ENCODE measurements at places on chromosomes 2 and 18. TPM values are rescaled to one million over a fixed set of nuclear protein-coding genes. Genes with fewer than 3 reads are reported as not detected.

DNA sequence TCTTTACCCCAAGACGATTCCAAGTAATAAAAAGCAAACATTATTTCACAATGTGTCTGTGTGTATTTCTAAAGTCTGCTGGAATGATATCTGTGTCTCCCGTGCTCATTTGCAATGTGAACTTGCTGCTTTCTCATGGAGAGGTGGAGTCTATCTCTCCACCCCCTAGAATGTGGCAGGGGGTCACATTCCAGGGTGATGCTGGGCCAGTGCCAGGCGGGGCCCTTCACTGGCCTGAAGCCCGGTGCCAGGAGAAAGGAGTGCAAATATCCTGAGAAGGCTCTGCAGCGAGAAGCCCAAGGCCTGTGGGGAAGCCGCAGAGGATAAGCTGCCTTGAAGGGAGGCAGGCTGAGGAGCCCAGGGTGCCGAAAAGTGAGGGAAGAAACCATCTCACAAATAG, 26.8 kb upstream of the LDLRAD4 start:
- no peak for DNase-seq

GRCh38 chr2:9378433-9379390, 44.6 kb downstream of the ITGB1BP1 start:
- no peak for DNase-seq

- DNase-seq, result no peak
Observed at GRCh38 chr2:71306762-71307161, 24.8 kb upstream of the ZNF638 start.

GRCh38 chr2:127769587-127769986, 41.4 kb downstream of the WDR33 start:
- no peak for DNase-seq

GRCh38 chr2:20609349-20609994, 41.4 kb downstream of the HS1BP3 start:
- DNase-seq, result no peak

- no peak for DNase-seq
Observed at GRCh38 chr2:200670313-200670712, 84.5 kb downstream of the AOX1 start.

- DNase-seq, result no peak
Observed at GRCh38 chr18:58412844-58413666, 215.8 kb downstream of the ALPK2 start.

DNA sequence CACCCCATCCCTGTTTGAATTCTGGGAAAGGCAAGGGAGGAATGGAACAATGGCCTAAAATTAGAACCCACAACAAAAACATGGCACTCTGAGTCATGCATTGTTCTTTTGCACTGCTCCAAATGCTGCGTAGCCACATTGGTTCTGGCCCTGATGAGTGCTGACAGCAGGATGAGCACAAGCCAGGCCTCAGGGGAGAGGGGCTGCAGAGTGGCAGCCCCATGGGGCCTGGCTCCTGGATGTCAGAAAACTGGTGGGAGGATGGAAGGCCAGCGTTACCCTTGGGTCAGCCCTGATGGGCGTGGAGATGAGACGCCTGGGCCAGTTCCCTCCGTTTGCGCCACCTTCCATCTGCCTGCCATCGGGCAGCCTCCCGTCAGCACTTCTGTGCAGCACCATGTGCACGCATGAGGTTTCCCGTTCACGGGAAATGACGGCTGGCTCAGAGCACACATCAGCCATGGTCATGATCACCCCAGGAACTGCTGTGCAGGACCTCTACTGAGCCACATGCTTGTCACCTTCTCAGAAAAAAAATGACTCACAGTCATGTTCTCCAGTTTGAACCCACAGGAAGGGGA, 65.6 kb downstream of the CYP26B1 start:
- no peak for DNase-seq

- DNase-seq, result no peak
Observed at GRCh38 chr2:119476301-119477112, 44.9 kb downstream of the TMEM37 start.

DNA sequence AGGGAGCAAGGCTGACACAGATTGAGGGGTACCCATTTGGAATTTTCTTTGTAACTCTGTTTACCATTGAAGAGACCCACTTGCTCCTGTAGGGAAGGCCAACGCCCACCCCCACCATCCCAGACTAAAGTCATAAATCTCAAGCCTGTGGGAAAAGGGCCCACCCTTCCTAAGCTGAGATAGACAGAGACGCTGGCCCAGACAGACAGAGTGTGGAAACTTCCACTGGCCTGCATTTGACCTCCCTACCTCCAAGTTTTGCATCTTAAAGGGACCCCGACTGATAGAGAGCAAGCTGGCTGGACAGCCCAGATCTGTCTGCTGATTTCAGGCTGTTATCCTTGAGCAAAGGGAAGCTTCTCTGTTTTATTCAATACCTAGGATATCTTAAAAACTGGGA, 48.2 kb upstream of the SLC14A2 start:
- no peak for DNase-seq

FEZ2 gene
- total RNA-seq, result 60.4 TPM

STAMBP gene
- 37.5 TPM for total RNA-seq

ZNF892 gene
- total RNA-seq, result 7.1 TPM

PARD3B gene
- 0.94 TPM for total RNA-seq

EVX2 gene
- not detected for total RNA-seq

GALNT3 gene
- total RNA-seq, result 28.7 TPM

HRH4 gene
- 0.12 TPM for total RNA-seq

HK2 gene
- total RNA-seq, result 17.6 TPM
